ENCODE measurements at places on chromosomes 5 and 9.

DNA sequence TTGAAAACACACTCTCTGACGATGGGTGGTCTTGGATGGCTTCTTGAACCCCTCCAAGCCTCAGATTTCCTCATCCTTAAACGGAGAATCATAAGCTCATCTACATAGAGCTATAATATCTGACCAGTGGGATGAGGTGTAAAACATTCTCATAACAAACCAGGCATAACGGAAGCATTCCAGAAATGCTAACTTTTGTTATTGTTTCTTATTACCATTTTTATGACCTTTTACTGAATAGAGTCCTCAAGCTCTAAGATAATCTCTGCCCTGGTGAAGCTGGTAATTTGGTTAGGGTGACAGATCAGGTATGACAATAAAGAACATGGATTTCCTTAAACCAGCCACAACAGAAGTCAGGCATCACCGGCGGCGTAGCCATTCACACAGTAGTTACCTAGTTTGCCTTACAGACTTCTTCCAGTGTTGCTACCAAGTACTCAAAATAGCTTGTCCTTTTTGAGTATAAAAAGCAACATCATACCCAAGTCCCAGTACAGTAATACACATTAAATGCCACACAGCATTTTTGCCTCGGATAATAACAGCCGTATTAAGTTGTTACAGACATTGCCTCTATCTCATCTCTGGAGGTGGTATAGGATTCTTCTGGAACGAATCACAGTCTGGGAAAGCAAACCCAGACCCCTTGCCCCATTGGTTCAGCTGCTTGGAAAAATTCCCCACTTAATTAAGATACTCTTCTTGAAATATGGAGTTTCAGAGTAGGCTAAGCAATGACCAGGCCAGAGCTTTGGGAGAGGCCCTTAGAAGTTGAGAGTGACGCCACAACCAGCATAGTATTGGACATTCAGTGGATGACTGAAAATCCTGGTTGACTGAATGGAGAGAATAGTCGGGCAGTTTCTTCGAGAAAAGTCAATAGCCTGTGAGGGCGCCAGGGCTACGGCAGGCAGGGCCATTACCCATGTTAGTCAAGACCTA lies 252.5 kb downstream of the SLIT3 start:
- DNase-seq: no peak

DNA sequence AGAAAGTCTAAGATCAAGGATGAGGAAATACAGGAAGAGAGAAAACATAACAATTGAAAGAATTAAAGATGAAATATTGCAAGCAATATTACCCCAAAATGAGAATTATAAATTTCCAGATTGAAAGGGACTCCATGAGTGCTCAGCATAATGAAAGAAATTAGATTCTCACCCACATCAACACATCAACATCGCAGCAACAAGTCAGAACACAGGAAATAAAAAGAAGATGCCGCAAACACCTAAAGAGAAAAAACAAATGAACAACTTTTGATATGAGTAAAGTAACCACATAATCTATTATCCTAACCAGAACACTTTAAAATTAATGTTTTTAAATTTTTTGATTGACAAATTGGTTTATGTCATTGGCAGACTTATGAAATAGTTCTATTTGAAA lies 318.3 kb upstream of the PTGER4 start:
- DNase-seq: no peak

DNA sequence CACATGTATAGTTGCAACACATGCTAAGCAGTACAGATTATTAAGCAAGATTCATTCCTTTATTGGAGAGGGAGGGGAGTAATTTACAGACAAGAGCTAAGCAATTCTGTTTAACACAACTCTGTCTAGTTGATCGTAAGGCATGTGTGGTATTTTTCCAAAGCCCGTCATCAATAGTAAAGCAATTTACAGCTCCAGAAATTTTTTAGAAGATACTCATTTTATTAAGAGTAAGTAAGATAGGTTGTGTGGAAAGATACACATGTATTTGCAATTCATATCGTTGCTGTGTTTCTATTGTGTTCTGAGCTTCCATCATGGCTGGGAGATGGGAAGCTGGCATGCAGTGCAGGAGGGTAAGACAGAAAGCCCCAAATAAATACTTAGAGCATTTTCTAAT lies 289.2 kb upstream of the TMEM161B start:
- no peak for DNase-seq

GRCh38 chr9:87813119-87813463 lies 69.6 kb upstream of the SPATA31E1 start:
- no peak for DNase-seq

- DNase-seq: peak; percentile 43
These were observed 48.9 kb downstream of the RASEF start for GRCh38 chr9:83013867-83014605.

GRCh38 chr9:17521100-17521855 lies 57.6 kb upstream of the SH3GL2 start:
- no peak for DNase-seq

DNA sequence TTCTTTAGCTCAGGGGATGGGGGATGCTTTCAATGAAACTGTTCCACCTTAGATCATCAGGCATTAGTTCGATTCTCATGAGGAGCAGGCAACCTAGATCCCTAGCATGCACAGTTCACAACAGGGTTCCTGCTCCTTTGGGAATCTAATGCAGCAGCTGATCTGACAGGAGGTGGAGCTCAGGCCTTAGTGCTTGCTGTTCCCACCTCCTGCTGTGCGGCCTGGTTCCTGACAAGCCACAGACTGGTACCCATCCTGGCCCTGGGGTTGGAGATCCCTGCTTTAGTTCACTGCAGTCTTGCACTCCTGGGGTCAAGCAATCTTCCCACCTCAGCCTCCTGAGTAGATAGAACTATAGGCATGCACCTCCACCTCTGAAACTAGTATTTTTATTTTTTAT lies 1369.8 kb upstream of the NUDT12 start:
- DNase-seq: no peak

DNA sequence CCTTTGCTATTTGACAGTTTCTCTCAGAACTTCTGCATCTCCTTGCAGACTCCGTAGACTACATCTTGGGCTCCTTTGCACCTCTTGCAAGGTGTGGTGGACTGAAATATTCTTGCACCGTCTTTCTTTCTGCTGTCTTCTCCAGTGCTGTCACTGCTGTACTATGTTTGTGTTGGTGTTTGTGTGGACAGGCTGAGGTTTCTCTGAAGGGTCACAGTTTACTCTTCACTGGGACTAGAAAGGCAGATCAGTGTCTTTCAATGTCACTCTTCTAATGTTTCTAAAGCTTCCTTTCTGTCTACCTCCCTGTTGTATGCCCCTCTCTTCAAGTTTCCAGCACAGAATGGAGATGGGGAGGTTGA lies 410.0 kb upstream of the CD180 start:
- no peak for DNase-seq

- no peak for DNase-seq
These were observed 32.7 kb upstream of the GTF2H2C start for GRCh38 chr5:69527128-69527770.

- DNase-seq: no peak
These were observed 73.0 kb upstream of the STARD4 start for GRCh38 chr5:111585291-111585690.

GRCh38 chr9:76598981-76599380 lies 140.0 kb downstream of the GCNT1 start:
- DNase-seq: no peak

DNA sequence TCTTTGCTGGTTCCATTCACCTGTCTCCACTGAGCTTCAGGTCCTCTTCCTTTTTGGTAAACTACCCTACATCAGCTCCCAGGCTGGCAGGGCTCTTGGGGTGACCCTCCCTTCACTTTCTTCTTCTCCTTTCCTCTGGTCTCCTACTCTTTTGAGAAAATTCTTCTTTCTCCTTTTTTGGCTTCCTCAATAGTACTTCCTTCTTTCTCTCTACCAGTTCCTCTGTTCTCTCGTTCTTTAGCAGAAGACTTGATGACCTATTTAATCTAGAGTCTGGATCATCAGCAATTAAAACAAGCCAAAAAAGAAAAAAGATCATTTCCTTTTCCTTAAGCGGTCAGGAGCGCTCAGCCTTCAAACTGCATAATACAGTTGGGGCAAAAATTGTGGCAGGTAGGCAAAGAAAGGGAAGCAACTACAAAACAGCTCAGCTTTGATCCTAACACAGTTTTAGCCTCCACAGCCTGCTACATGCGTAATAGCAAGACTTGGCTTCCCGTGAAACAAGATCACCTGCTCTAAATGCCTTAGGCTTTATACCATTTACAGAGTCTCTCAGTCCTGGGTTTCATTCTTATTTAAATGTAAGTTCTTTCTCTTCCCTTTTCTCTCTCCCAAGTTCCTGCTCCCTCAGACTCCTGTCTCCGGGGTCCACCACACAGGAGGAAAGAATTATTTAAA lies 14.0 kb upstream of the GSN start:
- no peak for DNase-seq

- no peak for DNase-seq
These were observed 37.2 kb upstream of the SLC9A3 start for GRCh38 chr5:561408-561807.

- DNase-seq: no peak
These were observed 945 bp downstream of the ANKDD1B start for GRCh38 chr5:75612226-75612569.

DNA sequence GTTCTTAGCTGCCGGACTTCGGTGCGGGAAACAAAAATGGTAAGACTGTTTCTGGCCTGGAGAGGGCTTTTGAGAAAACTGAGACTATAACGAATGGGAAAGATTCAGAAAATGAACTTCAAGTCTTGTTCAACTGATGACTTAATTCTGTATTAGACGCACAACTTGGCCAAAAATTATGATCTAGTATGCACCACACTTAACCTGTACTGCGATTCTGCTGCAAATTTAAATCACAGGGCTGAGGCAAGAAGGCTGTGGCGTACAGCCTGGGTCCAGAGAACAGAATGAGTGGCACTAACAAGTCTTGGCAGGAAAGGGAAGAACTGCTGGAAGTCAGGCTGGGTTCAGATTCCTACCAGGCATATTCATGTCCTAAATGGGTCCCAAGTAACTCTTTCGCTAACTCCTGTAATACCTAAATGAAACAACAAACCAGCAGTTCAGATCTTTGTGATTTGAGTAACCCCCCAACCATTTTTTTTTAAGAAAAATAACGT lies 781 bp upstream of the COL23A1 start:
- peak; percentile 53 for DNase-seq

DNA sequence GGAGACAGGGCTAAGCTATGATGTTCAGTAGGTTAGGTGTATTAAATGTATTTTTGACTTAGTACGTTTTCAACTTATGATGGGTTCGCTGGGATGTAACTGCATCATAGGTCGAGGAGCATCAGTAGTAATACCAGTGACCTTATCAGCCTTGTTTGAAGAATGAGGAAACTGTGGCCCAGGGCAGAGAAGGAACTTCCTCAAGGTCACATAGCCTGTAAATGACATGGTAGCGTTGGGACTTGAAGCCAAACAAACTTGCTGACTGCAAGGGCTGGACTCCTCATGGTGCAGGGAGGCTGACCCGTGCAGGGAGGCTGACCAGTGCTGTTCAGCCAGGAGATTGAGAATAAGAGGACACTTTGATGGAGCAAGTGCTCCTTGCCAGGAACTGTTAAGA lies 21.3 kb upstream of the PTPN3 start:
- no peak for DNase-seq

- no peak for DNase-seq
These were observed 29.7 kb downstream of the DAPK1 start for GRCh38 chr9:87527211-87527916.

DNA sequence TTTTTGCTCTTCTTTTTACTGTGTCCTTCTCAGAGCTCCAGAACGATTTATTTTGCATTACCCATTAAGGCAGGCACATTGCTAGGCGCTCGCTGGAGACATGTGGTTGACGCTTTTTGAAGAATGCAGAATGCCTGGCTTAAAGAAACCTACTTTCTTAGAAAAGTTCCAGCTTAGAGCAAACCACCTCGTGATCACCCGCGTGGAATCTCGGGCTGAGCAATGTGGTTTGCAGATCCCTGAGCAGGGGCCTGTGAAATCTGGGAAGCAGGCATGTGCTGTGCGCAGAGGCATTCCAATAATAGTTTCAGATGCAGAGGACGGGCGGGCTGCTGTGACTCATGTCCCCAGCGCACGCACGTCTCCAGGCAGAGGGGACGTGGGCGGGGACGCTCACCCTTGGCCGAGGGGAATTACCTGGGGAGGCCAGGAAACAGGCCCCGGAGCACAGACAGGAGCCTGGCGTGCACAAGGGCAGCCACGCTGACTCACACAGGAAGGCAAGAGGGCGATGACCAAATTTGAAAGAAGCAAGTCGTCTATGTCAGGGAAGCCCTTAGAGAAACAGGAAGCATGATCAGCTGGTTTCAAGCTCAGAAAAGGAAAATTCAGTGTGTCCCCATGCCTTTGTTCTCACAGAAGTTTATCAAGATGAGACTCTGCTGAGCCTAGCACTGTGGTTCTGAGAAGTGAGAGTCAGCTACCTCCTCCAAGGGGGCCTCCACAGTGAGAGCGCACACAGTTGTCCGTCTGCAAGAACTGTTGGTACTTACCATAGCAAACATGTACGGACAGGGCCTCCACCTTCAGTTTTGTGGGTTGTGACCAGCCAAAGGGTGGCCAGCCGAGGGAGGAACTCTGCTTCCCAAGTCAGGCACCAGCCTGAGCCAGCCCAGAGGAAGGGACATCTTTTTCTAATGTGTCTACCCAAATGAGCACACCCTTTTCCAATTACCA lies 218.6 kb downstream of the PIK3R1 start:
- peak; percentile 97 for DNase-seq

- no peak for DNase-seq
These were observed 78.4 kb upstream of the ACO1 start for GRCh38 chr9:32306006-32306405.

GRCh38 chr9:83041771-83042170 lies 21.2 kb downstream of the RASEF start:
- DNase-seq: no peak

DNA sequence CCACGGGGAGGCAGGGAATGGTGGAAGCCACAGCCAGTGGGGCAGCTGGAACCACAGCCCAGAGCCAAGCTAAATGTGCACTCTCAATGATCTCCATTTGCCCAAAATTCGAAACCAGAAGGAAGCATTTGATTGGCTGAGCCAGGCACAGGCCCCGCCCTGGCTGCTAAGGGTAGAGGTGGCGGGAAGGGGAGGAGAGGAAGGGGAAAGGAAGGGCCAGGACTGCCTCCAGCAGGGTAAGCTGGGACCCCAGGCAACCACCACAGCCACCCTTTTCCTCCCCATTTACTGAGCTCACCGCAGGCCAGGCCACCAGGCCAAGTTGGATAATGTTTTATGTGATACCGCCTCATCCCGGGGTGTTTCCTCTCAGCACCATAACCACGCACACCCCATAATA lies 100.3 kb upstream of the RAPGEF1 start:
- DNase-seq: no peak

All from AG20443 (cell line).